Omental fat pad (tissue), 4 donors: ENCODE measurements at places on chromosomes 6 and 20.

- no peak for DNase-seq
Observed at GRCh38 chr6:15066089-15066758, 179.6 kb upstream of the JARID2 start.

GRCh38 chr6:36913082-36913481, 27.3 kb downstream of the C6orf89 start:
- no peak for DNase-seq

GRCh38 chr20:44302026-44302669, 8.9 kb downstream of the FITM2 start:
- DNase-seq: no peak

DNA sequence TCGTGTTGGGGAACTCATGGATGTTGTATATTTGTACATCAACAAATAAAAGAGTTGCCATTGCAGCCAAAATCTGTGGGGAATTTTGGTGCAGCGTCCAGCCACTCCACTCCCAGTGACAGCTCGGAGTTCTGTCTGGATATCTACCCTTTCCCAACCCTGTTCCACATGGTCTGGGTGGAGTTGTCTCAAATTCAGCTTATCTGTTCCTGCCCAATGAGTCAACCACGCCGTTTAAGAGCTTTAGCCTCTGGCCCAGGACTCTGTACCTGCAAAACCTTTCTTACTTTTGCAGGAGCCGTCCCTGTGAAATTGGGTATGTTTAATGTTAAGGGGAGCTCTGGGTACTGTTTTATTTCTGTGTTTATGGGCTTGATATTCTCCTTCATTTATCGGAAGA, 33.9 kb upstream of the OVOL2 start:
- DNase-seq: no peak

DNA sequence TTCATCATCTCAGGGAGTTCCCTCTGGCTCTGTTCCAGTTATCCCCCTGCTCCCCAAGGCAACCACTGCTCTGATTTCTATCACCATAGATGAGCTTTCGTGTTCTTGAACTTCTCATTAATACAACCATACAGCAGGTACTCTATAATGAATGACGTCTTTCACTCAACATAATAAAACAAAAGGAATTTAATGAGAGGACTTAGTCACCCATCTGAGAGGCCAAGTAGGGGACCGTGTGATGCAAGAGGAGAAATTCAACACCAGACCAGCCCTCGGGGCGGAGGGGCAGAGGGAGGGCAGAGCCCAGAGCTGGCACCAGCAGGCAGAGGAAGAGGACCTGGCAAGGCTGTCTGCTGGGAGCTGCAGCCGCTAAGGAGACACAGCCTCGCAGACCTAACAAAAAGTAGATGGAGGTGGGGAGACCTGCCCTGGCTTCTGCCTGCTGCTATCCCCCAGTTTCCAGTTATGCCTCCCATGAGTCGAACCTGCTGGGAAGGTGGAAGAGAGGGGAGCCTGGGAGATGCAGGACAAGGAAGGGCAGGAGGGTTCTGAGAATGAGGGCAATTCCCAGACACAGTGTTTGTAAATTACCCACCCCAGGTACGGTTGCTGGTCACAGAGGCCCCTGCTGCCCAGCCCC, 13.8 kb downstream of the CCN5 start:
- no peak for DNase-seq

- peak; percentile 41 for DNase-seq
Observed at GRCh38 chr6:13733178-13733887, 21.7 kb upstream of the RANBP9 start.

DNA sequence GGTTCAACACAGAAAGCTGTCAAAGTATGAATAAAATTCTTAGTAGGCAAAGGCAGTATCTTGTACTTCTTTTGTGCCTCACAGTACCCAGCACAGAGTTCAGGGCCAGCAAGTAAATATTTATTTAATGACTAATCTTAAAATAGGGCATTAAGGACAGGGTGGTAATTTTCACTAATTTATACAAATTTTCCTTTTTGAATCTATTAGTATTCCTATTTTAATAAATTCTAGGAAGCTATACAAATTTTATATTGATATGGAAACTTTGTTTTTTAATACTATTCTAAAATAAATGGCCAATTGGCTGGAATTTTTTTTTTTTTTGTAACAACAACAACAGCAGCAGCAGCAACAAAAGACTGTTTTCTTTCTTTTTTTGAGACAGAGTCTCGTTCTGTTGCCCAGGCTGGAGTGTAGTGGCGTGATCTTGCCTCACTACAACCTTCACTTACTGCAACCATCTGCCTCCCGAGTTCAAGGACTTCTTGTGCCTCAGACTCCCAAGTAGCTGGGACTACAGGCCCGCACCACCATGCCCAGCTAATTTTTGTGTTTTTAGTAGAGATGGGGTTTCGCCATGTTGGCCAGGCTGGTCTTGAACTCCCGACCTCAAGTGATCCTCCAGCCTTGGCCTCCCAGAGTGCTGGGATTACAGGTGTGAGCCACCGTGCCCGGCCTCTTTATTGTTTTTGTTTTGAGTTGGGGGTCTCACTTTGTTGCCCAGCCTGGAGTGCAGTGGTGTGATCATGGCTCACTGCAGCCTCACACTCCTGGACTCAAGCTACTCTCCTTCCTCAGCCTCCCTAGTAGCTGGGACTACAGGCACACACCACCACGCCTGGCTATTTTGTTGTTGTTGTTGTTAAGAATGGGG, 85.2 kb downstream of the FKBP5 start:
- DNase-seq: no peak

DNA sequence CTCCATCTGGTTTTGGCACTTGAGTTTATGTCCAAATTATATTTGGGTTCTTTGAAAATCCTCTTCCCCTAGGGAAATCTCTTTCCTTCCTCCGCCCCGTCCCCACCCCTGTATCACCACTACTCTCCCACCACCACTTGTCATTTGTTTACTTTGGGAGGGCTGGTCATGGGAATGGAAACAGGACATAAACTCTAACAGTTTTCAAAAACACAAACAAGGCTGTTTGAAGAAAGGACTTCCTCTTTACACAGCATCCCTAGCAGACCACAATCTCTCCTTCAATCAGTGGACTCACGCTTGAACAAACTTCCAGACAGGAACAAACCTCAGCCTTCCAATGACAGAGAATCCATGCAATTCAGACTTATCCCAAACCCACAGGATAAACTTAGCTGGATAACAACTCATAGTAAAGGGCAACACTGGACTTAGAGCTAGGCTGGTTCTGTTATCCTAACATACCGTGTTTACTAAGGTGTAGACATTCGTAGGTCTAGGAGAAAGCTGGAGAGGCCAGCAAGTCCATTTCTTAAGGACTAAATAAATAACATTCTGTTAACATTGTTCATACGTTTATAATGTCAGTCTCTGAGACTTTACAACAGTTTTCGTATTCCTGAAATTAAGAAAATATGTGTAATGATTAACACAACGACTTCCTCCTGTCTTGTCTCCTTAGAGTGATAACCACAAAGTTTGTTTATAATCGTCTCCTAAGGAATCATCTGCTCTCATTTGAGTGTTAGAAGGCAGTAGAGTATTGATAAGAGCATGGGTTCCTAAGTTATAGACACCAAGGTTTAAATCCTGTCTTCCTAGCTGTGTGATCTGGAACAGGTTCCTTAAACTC, 44.1 kb upstream of the CTAGE9 start:
- DNase-seq: no peak

DNA sequence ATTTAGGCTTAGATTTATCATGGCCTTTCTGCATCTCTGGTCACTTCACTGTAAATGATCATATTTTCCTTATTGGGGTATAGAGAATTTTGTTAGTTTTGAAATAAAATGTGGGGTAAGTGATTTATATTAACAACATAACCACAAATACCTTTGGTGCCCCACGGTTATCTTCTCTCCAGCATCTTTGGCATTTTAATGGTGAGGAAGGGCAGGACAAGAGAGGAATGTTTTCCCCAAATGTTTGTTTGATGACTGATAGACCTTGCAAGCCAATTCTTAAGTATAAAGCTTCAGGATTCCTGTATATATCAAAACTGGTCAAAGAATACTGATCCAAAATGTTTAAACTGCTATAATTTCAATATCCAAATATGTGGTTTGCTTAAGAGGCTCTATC, 171.6 kb upstream of the SMLR1 start:
- DNase-seq: no peak

GRCh38 chr6:119132261-119132981, 54.0 kb upstream of the FAM184A start:
- no peak for DNase-seq

GRCh38 chr20:39070484-39071231, 108.5 kb downstream of the DHX35 start:
- DNase-seq: no peak

- DNase-seq: no peak
Observed at GRCh38 chr20:41287327-41287726, 30.2 kb downstream of the ZHX3 start.

DNA sequence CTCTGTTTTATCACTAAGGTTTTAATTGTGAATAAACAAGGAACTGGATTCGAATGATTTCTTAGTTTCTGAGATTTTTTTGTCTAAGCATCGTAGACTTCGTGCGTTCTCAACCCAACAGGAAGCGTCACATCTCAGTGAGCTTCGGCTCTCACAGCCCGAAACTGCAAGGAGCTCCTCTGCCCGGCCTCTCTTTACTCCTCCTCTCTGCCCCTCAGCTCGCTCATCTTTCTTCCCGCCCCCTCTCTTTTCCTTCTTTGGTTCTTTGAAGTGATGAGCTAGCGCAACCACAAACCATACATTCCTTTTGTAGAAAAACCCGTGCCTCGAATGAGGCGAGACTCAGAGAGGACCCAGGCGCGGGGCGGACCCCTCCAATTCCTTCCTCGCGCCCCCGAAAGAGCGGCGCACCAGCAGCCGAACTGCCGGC, 480 bp upstream of the NT5E start:
- DNase-seq: no peak

DNA sequence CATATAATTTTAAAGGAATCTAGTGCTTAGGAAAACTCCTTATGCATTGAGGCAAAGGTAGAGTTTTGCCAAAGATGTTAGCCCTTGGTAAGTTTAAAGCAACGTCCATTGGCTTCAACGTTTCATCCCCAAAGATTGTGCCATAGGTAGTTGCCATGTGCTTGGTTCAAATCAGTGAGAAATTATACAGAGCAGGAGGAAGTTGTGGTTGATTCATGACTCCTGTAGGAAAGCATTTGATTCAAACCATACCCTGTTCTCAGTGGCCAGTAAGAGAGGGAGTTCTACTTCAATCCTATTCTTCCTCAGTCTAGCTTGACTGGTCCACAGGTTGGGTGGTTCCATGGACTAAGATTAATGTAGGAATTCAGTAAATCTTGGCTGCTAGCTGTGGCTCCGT, 535.6 kb downstream of the QKI start:
- DNase-seq: no peak

GRCh38 chr6:90230548-90231215, 66.0 kb downstream of the BACH2 start:
- DNase-seq: no peak

DNA sequence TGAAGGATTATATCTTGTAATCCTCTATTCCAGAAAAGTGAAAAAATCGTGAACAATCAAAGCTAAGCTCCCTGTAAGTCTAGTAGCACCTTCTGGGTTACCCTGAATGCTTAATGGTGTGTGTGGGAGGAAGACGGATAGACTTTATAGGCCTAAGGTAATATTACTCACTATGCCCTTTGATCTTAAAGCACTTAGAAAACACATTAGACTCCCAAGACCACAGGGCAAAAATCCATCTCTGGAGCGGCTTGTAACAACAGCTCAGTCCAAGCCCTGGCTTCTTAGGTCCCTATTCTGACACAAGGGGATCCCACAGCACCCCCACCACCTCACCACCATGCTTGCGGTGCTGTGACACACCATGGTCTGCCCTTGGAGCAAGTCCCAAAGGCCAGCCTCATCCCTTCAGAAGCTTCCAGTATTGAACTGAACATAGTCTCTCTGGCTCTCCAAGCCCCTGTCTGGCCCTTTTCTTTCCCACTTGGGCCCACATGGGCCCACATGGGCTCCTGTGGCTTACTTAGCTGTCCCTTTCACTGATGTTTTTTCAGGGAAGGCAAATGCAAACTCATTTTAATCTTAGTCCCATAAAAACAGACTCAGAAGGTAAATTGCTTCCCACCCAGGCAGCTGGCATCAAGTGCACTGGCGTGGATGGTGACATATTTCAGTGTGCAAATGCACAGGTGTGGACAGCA, 28.3 kb downstream of the C6orf132 start:
- no peak for DNase-seq

DNA sequence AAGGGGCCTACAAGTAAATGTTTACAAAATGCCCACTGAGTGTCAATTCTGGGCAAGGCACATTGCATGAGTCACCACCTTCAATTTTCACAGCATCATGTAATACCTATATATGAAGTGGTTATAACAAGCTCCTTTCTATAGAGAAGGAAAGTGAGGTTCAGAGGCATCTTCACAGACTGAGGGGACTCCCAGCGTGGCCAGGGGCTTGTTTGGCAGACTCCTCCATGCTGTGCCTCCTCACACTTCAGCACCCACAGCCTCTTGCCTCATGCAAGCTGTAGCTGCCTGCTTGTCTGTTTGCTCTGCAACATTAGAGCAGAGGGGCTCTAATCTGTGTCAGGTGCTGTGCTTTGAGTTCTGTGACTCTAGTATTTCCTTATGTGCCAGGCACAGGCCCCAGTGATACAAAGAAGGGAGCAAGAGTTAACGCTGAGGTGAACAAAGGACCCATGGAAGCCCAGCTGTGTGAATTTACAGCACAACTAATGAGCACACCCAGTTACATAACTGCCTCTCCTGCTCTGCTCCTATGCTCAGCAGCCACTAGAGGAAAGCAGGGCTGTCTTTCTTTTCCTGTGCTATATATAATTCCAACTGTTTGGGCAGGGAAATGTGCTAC, 72.3 kb downstream of the ZHX3 start:
- no peak for DNase-seq

GRCh38 chr6:167805349-167806060, 21.2 kb upstream of the AFDN start:
- no peak for DNase-seq

DNA sequence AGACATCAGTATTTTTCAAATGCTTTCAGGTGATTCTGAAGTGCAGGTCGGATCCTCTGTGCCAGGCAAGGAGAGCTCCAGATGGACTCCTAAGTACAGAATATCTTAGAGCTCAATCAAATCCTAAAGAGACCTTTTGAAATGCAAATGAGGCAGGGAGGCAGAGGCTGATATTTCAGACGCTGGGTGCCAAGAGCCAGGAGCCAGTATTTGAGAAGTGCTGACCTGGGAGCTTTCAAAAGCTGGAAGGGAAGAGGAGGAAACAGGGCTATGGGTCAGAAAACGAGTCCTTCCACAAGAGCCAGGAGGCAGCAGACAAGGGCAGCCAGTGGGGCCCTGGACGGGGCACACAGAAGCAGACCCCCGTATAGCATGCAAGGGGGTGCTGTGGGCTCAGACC, 46.1 kb upstream of the DSN1 start:
- no peak for DNase-seq

DNA sequence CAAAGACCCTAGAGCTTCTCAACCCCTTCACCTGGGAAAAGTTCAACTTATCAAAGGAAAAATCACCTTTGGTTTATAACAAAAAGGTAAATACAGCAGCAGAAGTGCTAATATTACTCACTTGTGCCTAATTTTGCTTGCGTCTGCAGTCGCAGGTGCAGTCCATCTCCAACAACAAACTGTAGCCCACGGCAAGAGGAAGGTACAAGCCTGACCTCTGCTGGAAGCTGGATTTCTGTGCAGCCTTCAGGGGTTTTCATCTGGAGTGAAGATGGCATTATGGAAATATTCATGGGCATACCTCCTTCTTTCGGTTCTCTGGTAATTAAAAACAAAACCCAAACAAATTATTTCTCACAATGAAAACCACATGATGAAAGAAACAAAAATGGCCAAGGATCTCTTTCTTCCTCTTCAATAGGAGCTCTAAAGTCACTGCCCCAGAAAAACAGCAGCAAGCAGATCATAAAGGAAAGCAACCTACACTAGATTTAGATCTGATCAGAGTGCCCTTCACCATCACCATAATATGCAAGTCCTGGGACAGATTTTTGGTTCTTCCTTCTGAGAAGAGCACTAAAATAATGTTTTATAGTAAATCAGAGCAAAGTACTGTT, 7.8 kb downstream of the UBE3D start:
- no peak for DNase-seq
